ENCODE measurements at places on chromosomes 12 and 14.

GRCh38 chr14:54503486-54503885 lies 6.2 kb upstream of the CGRRF1 start:
- no peak for DNase-seq

DNA sequence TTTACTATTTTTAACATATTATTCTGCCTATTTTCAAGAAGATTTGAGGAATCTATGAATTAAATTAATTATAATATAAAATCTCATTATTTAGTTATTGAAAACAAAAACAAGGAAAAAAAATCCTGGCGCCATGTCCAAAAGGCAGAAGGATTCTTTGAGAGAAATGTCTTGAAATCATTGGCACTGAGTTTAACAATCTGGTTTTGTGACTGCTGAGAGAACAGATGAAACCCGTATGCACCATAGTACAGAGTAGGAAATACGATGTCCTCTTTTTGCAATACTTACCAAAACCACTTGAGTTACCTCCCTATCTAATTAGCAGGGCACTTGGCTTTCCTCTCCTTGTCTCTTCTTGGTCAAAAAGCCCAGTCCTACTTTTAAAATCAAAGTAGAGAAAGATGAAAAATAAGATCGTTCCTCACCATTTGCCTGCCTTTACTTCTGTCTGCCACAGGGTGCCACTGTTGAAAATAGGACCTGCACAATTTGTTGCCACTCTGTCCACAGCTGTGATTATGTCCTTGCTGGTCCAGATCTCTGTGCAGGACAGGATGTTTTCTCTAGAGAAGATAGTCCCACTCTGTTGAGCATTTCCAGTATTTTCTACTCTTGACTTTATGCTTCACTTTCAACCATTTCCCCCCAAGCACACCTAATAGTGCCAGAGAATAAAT lies 179.7 kb downstream of the PDZRN4 start:
- no peak for DNase-seq

DNA sequence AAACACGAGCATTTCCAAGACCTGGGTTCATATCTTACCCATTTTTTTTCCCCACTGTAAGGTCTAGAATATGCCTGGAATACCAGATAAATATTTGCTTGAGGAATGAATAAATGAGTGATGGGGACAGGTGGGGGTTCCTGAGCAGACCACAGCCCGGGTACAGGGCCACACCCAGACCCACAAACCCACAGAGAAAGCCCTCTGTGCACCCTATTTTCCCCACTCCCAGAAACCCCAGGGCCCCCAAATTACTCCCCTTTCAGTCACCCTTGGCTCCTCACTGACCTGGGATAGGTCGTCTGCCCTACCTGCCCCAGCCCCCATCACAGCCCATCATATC lies 66.5 kb upstream of the DDX11 start:
- no peak for DNase-seq

DNA sequence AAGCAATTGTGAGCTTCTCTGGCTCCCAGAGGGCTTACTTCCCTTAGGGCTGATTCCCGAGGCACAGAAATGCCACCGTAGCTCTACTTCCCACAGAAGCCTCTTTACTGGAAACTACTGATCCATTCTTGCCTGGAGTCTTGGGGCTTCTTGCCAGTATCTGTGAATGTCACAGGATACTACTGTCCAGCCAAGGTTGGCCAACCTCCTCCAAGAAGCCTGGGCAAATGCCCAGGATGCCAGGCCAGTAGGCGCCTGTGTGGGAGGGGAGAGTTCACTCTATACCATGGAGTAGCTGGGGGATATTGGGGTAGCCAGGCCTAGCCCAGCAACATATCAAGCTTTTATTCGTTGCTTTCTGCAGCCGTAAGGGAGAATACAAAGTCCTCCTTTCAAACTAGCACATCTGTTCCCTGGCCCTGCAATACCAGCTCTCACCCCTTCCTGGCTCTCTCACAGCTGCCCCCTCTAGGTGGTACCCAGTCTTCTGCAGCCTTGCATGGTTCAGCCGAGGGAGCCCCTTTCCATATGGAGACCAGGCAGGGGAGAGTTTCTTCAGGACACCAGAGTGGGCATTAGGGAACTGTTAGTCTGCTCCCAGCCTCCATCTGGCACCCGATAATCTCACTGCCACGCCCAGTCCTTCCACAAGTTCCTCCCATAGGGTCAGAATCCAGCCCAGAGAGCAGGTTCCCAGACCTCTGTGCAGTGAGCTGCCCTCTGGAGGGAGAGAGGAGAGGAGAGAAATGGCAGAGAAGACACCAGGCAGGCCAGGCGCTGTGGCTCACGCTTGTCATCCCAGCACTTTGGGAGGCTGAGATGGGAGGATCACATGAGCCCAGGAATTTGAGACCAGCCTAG lies 24.3 kb upstream of the PLEK2 start:
- DNase-seq: no peak

DNA sequence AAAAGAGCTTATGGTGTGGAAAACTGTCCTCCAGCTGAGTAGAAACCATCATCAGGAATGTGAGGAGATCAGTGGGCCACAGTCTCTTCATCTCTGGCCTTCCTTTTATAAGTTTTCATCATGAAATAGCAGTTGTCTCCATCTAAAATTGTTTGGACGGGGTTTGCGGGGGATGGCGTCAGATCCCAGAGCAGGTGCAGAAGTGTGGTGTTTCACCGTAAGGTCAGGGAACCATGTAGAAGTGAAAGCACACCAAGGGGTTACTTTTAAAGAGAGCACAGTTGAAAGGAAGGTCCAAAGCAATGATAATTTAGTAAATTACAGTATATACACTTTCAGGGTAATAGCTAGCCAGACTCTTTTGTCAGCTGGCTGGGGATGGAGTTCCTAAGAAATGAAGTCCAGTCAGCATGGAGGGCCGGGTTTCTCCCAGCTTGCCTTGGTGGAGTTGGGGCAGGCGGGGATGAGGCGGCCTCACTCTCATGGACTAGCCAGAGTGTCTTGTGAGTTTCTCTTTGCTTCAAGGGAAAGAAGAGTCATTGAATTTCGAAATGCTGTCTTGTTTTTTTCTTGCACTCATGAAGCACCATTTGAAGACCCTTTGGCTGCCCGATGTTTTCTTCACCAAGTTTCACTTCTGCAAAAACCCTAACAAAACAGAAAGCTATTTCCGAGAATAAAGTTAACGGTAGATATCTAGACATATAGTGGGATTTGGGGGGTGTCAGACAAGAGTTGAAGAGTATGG lies 100.6 kb downstream of the ETV6 start:
- DNase-seq: no peak

All from osteocyte (in vitro differentiated cells).